ENCODE measurements at places on chromosomes 6 and 20.

GRCh38 chr6:147106759-147107401, 97.3 kb upstream of the STXBP5 start:
- no peak for DNase-seq

GRCh38 chr20:32528171-32528891, 56.8 kb downstream of the NOL4L start:
- no peak for DNase-seq

DNA sequence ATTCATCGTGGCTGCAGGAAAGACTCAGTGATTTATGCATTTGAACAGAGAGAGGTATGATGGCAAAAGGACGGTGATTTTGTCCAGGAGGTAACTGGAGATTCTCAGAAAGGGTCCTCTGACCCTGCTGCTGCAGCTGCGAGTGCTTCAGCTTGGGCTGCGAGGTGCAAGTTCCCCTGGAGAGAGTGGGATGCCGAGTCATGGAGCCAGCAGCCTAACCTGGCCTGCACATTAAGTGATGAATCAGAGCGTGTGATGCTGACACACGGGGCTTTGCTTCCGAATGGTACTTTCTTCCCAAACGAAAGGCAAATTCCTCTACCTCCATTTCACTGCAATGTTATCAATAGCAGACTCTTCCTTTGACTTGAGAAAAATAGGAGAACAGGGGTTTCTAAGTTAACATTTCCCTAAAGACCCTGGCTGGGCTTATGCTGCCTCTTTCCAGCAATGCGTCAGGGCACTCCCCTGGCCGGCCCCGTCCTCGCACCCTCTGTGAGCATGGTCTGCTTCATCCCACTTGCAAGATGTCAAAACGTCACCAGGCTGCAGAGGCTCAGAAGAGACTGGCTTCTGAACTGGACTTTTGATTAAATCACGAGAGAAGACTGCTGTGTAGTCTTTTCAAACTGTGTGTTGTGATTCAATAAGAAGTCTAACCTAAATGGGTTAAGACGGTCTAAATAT, 628.0 kb upstream of the AGPAT4 start:
- DNase-seq, result no peak

DNA sequence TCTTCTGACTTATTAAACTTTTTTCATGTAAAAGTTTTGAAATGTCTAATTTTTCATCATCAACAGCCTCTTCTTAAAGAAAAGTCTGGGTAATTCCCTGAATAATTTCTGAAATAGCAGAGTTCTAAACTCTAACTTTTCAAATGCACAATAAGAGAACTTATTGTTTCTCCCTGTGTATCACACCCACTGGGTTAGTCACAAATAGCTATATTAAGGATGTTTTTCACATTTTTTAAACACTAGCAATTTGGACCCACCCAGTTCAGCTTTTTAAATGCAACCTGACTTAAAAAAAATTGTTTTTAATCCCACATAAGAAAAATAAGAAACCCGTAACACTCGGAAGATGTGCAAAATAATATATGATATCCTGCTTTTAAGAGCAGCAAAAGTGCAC, 61.4 kb upstream of the UTRN start:
- DNase-seq, result no peak

GRCh38 chr6:18153311-18153703, 1.6 kb downstream of the TPMT start:
- DNase-seq, result no peak

- no peak for DNase-seq
Observed at GRCh38 chr20:49024220-49024619, 21.9 kb upstream of the CSE1L start.

- no peak for DNase-seq
Observed at GRCh38 chr6:53032849-53033248, 32.4 kb upstream of the FBXO9 start.

DNA sequence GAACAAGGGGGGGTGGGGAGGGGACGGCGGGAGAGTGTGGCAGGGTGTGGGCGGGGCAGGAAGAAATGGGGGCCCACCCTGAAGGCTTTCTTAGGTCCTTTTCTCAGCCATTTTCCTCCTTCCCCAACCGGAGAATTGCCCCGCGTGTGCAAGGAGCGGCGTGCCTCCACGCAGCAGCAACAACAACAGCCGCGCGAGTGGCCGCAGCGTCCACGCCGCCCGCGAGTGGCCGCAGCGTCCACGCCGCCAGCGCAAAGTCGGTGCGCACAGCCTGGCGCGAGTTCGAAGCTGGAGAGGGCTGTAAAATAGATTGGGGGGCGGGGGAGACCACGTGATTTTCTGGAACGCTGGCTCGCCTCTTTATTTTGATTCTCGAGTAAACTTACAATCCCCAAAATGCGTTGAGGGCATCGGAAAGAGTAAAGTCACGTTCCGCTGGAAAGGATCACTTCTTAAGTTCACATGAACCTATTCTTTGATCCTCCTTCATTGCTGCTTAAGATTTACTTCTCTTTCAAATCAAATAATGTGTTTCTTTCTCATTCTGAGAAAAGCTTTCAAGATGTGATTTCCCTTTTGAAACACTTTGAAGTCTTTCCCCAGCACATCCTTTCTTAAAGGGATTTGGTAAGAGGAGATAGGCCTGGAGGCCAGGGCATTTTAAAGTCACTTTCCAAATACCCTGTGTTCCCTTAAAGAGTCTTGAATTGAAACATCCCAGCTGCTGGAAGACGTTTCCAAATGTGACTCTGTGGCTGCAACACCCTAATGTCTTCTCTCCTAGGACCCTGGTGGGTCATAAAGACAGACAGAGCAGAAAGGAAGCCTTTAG, 66.7 kb upstream of the ZNF217 start:
- DNase-seq, result peak; percentile 60

- peak; percentile 25 for DNase-seq
Observed at GRCh38 chr6:157982563-157983405, 1.1 kb downstream of the SYNJ2 start.

GRCh38 chr6:100673641-100674040, 207.5 kb downstream of the ASCC3 start:
- DNase-seq, result no peak

- no peak for DNase-seq
Observed at GRCh38 chr6:44045672-44046015, 81.6 kb downstream of the MRPL14 start.

DNA sequence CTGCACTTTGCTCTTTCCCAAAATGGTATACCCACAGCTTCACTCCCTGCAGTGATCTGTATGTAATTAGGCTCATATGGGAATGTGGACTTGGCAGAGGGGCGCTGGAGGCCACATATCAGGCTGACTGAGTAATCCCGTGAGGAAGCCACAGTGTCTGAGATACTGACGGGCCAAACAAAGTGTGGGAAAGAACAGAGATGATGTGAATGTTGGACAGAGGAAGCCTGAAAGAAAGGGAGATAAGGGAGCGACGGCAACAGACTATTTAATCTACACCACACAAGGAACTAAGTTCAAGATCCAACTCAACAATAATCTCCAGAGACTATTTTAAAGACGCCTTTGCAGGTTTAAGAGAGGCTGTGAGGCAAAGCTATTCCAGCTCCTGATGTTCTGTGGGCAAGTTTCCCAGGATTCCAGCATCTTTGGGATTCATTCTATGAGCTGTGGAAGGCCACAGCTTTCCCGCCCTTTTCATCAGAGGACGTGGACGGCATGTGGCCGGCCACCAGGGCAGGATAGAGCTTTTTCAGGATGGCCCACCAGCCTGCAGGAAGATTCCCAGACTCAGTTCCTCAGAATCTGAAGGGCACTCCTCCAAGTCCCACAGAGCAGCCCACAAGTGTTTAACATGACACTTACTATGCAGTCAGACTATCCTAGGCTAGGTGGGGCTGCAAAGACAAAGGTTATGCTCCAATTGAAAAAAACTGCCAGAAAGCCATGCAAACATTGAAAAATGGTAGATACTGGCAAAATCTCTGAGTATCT, 237.5 kb downstream of the ATXN1 start:
- no peak for DNase-seq

GRCh38 chr6:85772641-85773040, 130.0 kb upstream of the SYNCRIP start:
- no peak for DNase-seq

GRCh38 chr6:91659891-91660290, 1073.0 kb upstream of the MAP3K7 start:
- no peak for DNase-seq

GRCh38 chr20:6492271-6493055, 275.0 kb upstream of the BMP2 start:
- no peak for DNase-seq

DNA sequence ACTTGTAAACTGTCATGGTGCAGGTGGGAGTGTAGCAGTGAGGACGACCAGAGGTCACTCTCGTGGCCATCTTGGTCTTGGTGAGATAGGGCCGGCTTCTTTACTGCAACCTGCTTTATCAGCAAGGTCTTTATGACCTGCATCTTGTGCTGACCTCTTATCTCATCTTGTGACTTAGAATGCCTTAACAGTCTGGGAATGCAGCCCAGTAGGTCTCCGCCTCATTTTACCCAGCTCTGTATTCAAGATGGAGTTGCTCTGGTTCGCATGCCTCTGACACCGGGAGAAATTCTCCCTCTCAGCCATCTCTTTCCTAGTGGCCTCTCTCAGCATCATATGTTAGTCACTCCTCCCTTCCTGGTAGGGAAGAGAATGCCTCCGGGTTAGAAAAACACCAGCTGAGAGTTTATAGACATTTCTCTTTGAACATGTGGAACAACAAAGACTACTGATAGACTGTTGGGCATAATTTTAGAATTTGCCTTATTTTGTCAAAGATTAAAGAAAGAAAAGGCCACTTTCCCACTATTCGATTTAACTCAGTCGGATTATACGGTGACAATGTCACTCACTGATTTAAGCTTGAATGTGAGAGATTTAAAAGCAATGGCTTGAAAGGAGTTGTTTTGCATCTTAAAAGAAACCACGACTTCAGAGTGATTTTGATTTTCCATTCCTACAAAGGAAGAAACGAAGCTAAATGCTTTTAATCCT, 67.9 kb upstream of the SNX9 start:
- DNase-seq, result no peak

GRCh38 chr6:159955945-159956361, 12.9 kb upstream of the IGF2R start:
- DNase-seq, result no peak

- DNase-seq, result no peak
Observed at GRCh38 chr6:42962096-42962495, 1.5 kb downstream of the GNMT start.

GRCh38 chr6:11596640-11597237, 59.2 kb downstream of the TMEM170B start:
- no peak for DNase-seq

DNA sequence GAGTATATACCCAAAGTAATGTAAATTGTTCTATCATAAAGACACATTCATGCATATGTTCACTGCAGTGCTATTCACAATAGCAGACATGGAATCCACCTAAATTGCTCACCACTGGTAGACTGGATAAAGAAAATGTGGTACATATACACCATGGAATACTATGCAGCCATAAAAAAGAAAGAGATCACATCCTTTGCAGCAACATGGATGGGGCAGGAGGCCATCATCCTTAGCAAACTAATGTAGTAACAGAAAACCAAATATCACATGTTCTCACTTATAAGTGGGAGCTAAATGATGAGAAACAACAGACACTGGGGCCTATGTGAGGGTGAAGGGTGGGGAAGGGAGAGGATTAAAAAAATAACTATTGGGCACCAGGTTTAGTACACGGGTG, 11.5 kb upstream of the TMEM200A start:
- no peak for DNase-seq

DNA sequence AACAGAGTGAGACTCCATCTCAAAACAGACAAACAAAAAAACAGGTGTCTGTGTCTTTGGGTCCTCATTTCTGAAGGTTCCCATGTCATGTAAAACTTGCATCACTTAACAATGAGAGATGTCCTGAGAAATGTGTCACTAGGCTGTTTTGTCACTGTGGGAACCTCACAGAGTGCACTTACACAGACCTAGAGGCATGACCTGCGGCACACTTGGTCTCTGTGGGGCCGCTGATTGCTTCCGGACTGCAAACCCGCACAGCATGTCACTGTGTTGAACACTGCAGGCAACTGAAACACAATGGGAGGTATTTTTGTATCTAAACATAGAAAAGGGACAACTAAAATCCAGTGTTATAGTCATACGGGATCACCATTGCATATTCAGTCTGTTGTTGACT, 42.3 kb upstream of the TMEM181 start:
- DNase-seq, result no peak

GRCh38 chr6:17870300-17871188, 116.9 kb downstream of the KIF13A start:
- DNase-seq, result no peak

GRCh38 chr6:137095651-137096238, 51.0 kb upstream of the IL20RA start:
- DNase-seq, result no peak

DNA sequence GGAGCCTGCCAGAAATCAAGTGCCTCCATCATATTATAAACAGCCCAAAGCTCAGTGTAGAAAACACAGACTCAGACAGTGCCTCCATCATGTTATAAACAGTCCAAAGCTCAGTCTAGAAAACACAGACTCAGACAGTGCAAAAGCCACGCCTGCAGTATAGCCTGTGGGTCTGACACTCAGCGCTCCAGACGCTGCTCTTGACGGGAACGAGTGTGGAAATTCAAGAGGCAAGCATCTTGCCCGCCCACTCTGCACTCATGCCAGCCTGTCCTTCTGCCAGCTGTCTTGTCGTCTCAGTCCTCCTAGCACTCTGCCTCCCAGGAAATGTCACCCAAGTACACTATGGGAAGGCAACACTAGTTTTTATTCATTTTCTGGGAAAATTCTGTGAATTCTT, 274.2 kb upstream of the CDH4 start:
- DNase-seq, result no peak

- peak; percentile 3 for DNase-seq
Observed at GRCh38 chr6:82589509-82590206, 226.0 kb downstream of the TPBG start.

DNA sequence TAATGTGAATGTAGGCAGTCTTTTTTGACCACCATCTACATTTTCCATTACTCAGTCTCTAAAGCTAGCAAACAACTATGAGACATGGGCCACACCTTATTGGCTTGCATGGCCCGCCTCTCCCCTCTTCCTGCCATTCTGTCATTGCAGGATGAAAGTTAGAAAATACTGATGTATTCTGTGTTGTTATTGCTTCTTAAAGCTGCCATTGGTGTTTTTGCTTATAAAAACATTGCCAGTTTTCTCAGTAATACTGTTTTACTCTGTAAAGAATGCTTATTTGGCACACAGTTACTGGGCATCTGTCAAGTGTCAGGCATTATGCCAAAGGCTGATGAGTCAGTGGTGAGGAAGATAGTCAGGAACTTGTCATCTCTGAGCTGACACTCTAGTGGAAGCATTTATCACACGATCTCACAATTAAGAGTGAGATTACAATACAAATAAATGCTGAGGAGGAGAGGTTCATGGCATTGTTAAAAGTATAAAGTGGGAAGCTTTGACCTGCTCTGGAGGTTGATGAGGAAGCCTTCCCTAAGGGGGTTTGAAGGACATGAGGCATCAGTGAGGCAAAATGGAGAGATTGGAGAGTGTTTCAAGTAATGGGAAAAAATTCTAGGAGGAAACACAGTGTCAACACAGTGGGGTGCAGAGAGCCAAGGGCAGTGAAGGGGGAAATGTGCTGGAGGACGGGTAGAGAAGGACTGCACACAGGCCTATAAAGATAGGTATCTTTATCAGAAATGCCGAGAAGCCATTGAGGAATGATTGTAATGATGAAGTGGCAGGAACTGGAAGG, 14.7 kb downstream of the KLHL32 start:
- peak; percentile 18 for DNase-seq
